Dermis blood vessel endothelial cell (primary cell): ENCODE measurements at places on chromosomes 7 and 10. TPM values are rescaled to one million over a fixed set of nuclear protein-coding genes. Genes with fewer than 3 reads are reported as not detected.

ADAM8 gene
- total RNA-seq = 0.14 and 0.68 TPM in 2 replicates

C10orf62 gene
- 0.09 and 0.34 TPM in 2 replicates for total RNA-seq

TRPV6 gene
- not detected in 2 replicates for total RNA-seq

ASB10 gene
- not detected in 2 replicates for total RNA-seq

SCIN gene
- total RNA-seq = 0.17 and 2.6 TPM in 2 replicates

RGS10 gene
- total RNA-seq = 10.5 and 12.6 TPM in 2 replicates

DNA sequence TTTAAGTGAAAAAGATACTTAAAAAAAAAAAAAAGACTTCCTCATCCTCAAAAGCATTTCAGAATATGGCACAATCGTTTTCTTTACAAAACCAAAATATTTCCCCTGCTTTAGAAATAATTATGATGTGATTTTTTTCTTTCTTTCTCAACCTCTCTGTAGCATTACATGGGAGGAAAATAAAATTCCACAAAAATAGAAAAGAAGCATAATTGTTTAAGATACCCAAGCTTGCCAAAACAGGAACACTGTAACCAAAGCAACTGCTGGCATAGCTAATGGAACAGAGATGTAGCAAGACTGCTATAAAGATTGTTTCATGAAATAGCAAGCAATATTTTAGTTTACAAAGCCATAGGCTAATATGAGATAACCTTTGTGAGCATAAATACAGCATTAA lies 75.6 kb upstream of the GPR22 start:
- no peak for DNase-seq

- DNase-seq = peak; percentile 66
Measured at GRCh38 chr10:97024168-97025073, 161.3 kb downstream of the SLIT1 start.

DNA sequence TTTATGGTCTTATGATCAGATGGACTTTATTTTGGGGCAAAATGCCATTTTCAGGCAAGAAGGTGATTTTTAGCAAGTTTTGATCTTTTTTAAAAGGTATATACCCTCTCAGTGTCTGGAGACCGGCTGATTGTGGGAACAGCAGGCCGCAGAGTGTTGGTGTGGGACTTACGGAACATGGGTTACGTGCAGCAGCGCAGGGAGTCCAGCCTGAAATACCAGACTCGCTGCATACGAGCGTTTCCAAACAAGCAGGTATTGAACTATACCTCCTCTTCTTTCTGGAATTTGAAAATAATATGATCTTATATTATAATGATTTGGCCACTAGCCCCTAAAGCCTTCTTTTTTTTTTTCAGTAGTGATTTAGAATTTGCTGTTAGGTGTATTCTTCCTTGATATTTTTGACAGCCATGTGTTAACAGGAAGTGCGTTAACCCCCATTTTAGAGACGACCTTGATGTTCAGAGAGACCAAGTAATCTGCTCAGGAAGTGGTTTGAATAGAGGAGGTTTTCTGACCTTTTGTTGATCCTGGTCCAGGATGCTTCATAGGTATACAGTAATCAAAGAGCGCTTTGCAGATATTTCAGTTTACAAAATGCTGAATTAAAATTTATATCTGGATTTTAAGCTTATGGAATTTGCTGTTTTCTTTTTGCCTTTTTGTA lies 6.2 kb downstream of the BUB3 start:
- DNase-seq = no peak

- no peak for DNase-seq
Measured at GRCh38 chr10:6871128-6871527, 291.1 kb upstream of the PRKCQ start.

- no peak for DNase-seq
Measured at GRCh38 chr7:115137816-115138215, 215.9 kb downstream of the MDFIC start.

- DNase-seq = no peak
Measured at GRCh38 chr7:107614425-107614824, 34.4 kb downstream of the BCAP29 start.

SEMA3C gene
- 0.85 and 4.2 TPM in 2 replicates for total RNA-seq

DNA sequence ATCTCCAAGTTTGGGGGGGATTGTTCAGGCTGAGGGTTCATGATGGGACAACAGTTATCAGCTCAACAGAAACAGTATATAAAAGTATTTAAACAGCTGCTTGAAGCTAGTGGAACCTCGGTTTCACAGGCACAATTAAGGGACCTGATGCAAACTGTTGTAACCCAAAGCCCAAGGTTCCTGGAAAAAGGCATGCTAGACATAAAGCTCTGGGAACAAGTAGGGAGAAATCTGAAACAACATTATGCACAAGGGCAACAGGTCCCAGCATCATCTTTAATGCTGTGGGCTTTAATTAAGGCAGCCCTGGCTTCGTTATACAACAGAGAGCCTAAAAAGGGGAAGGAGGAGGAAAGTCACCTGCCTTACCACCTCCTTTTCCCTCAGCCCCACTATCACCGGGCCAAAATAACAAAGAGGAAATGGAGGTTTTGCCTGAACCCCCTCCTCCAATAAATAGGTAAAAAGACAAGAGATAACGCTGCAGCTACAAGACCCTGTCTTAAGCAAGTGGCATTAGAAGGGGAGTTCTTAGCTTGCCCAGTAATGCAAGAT lies 83.2 kb upstream of the GPR22 start:
- DNase-seq = no peak

DNA sequence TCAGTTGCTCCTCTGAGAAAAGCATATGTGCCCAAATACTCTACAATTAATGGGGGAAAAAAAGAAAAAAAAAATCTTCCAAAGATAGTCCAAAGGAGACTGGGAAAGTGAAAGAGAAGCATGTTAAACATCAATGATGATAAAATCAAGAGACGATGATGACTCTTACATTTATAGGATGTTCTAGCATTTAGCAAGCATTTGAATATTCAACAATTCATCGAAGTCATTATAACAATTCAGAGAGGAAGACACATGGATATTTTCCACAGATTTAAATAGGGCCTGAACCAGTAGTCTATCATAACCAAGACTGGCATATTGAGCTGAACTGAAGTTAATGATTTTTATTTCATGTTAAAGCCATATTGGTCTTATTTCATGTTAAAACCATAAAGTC lies 528.4 kb downstream of the INHBA start:
- no peak for DNase-seq

H2BK1 gene
- total RNA-seq = not detected in 2 replicates

CADPS2 gene
- total RNA-seq = 69.4 and 83.7 TPM in 2 replicates

ZNF746 gene
- 22.7 and 24.3 TPM in 2 replicates for total RNA-seq

NME8 gene
- total RNA-seq = not detected in 2 replicates

DNA sequence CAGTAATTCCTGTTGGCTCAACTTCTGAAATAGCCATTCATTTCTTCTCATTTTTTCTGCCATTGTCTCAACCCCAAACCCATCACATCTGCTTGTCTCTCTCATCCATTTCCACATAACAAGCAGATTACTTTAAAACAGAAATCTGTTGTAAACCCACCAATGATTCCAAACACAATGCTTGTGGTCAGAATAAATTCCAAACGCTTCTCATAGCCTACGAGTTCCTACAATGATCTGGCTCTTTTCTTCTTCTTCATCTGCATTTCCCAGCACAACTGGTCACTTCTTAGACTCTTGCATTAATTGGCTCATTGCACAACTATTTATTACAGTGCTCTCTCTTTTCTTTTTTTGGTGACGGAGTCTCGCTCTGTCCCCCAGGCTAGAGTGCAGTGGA lies 364.1 kb downstream of the GATA3 start:
- DNase-seq = no peak

SFMBT2 gene
- total RNA-seq = 2.2 and 5.4 TPM in 2 replicates

RAB19 gene
- not detected in 2 replicates for total RNA-seq
